Stimulated activated CD4-positive, alpha-beta T cell treated with anti-CD3 and anti-CD28 coated beads, Interleukin-2, amount 100 ng/mL, for 4 hours (primary cell): ENCODE measurements at places on chromosomes 5 and 9.

DNA sequence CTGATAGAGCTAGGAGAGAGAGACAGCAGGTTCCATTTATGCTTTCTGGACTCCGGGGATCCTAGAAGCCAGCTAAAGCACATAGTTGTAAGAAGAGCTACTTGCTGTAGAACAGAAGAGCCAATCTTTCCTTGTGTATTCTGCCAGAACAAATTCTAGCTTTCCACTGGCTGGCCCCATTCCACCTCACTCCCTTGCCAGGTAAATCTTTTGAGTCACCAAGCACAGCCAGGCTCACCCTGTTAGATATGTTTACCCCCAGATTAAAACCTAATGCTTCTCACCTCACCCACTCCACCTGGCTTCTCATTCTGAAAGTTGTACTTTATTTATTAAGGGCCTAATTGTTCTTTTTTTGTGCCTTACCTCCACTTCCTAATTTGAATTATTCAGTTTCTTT, 48.9 kb upstream of the CHD1 start:
- no peak for DNase-seq

- no peak for DNase-seq
Measured at GRCh38 chr5:107594253-107595045, 76.3 kb downstream of the EFNA5 start.

GRCh38 chr9:98031935-98032334, 24.6 kb upstream of the NANS start:
- no peak for DNase-seq

GRCh38 chr5:84149094-84149493, 235.6 kb downstream of the EDIL3 start:
- DNase-seq, result no peak

- DNase-seq, result no peak
Measured at GRCh38 chr5:136730426-136730825, 365.1 kb upstream of the TRPC7 start.
